ENCODE measurements at places on chromosomes 2 and 18. TPM values are rescaled to one million over a fixed set of nuclear protein-coding genes. Genes with fewer than 3 reads are reported as not detected.

The PARD3B gene
- total RNA-seq = 17.0 TPM

The STK39 gene
- total RNA-seq = 10.3 TPM

The HDAC4 gene
- 19.7 TPM for total RNA-seq

The PARD6G gene
- total RNA-seq = 2.0 TPM

The DRC1 gene
- total RNA-seq = under 0.01 TPM

The TNP1 gene
- total RNA-seq = not detected

The TXNDC2 gene
- 0.16 TPM for total RNA-seq

The OTOF gene
- under 0.01 TPM for total RNA-seq

The FABP1 gene
- 0.09 TPM for total RNA-seq

The EN1 gene
- not detected for total RNA-seq

The ADRA2B gene
- not detected for total RNA-seq

The RBFA gene
- total RNA-seq = 24.7 TPM

The RBM44 gene
- 0.16 TPM for total RNA-seq

The SLC9A2 gene
- total RNA-seq = not detected

The ONECUT2 gene
- total RNA-seq = not detected

The CENPA gene
- total RNA-seq = 1.6 TPM

The COL4A3 gene
- under 0.01 TPM for total RNA-seq

The NYAP2 gene
- total RNA-seq = not detected

The UGT1A8 gene
- total RNA-seq = not detected

The HOXD8 gene
- not detected for total RNA-seq

The INO80C gene
- total RNA-seq = 4.4 TPM

The TTN gene
- total RNA-seq = 0.47 TPM

The SLC8A1 gene
- 82.7 TPM for total RNA-seq

The IFIH1 gene
- 3.2 TPM for total RNA-seq

The RGPD8 gene
- 2.8 TPM for total RNA-seq

The TMEM247 gene
- total RNA-seq = not detected

The ITM2C gene
- 87.8 TPM for total RNA-seq

The DES gene
- total RNA-seq = 2.4 TPM

The STON1 gene
- 6.7 TPM for total RNA-seq

The TDRD15 gene
- total RNA-seq = not detected

The CYP1B1 gene
- 76.6 TPM for total RNA-seq

The SERPINB13 gene
- total RNA-seq = not detected

The MEIS1 gene
- 231 TPM for total RNA-seq
